Bronchial epithelial cell (primary cell): ENCODE measurements at places on chromosomes 12 and 14.

DNA sequence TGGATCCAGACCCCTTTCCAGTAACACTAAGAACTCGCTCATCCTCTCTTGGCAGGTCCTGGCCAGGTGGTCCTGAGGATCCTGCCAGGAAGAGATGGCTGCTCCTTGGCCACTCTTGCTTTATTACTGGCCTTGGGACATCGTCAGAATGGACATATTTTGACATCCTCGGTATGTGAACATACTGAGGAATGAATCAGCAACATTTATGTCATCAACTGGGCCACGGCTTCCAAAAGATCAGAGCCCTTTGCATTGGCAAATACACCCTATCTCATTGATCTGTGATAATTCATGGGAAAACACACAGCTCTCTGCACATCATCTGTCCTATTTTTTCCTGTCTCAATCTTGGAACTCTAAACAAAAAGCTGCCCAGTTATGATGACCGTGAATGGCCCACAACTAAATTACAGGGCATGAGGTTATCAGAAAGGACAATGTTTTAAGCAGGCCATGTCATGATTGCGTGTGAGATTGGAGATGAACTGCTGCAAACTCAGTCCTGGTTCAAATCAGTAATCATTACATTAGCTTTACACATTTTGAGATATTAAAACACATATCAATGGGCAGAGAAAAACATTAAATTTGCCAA, 1325.8 kb downstream of the AACS start:
- no peak for DNase-seq

- no peak for DNase-seq
Measured at GRCh38 chr14:69625299-69626131, 14.1 kb downstream of the SUSD6 start.

DNA sequence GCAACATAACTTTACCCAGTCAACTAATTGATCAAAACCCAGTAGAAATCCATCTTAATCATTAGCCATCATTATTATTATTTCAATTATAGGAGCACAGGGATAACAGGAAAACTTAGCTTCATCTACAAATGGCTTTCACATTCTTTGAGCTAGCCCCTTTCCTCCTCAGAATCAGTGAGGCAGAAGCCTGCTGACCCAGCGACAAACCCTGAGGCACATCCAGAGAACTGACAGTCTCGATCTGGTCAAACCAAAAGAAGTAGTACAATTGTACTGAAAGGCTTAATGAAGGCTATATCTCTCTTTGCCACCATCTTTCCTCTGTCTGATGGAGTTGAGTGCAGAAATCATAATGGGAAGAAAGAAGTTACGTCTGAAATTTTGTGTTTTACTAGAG, 109.8 kb upstream of the ARID2 start:
- DNase-seq, result no peak

DNA sequence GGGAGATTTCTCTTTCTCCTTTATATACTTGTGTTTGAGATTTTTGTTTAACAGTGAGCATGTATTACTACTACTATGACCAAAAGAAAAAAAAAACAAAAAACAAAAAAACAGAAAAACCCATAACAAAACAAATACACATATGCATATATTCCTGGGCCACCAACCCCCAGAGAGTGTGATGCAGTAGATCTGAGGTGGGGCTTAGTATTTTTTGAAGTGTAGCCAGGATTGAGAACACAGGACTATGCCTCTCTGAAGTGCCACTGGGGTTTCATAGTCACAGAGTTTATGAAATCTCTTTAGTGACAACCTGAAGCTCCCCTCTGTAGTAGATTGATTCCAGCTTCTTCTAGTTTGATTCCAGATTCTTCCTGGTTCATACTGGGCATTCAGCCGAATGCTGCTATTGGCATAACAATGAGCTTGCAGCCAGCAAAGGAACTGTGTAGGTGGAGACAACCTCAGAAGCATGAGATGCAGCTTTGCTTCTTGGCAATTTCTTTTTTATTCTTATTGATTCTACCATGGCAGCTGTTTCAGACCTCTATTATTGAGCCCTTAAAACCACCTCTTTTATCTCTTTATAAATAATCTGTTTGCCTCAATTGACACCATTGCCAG, 15.5 kb upstream of the ANO4 start:
- no peak for DNase-seq

- DNase-seq, result no peak
Measured at GRCh38 chr14:51735851-51736250, 84.1 kb downstream of the FRMD6 start.

DNA sequence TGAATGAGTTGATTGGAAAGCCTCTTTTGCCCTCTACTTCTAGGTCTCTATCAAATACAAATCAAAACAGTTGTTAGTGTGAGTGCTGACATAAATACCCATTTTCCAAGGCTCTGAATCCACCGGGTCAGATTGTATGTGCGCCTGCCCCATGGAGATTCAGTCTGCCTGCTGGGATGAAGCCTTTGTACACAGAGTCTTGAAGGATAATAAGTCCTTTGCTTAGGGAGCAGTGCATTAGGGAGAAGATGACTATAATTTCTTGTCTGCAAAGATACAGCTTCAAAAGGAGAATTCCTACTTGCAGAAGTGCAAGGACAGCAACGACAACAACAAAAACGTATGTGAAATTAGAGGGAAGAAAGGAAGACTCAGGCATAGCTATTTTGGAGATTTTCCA, 90.3 kb upstream of the VRK1 start:
- DNase-seq, result no peak

- DNase-seq, result no peak
Measured at GRCh38 chr14:51978681-51979085, 10.7 kb upstream of the RTRAF start.

DNA sequence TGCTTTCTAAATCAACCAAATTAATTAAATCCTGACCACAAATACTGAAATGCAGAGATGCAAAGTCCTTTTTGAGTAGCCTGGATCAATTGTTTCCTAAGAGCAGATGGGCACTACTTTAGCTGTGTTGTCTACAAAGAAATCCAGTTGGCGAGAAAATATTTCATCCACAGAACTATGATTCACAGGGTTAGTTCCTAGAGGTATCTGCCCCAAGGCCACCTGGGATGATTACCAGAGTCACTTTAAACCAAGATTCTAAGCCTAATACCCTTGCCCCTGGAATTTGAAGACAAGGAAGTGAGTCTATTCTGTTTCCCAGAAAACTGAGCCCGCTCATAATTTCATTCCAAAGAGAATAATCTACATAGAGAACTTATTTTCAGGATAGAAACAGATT, 198.4 kb downstream of the PPM1H start:
- peak; percentile 40 for DNase-seq

DNA sequence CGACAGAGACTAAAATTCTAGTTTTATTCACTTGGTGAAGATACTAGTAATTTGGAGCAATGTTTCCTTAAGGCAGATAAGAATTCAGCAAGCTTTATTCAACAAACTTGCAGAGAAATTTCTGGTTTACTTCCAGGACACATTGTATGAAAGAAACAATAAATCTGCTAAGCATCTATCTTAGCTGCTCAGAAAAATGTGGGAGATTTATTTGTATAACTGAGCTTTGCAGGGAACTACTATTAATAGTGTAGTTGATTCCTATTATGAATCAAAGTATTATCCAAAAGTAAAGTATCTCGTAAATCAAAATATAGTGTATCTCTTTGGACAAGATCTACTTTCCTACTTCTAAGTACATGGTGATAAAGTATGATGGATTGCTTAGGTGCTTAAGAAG, 239.4 kb upstream of the TMTC1 start:
- DNase-seq, result no peak

- peak; percentile 19 for DNase-seq
Measured at GRCh38 chr12:127550271-127550670, 716.7 kb upstream of the TMEM132C start.

- DNase-seq, result no peak
Measured at GRCh38 chr14:50676814-50677516, 8.9 kb upstream of the SAV1 start.

DNA sequence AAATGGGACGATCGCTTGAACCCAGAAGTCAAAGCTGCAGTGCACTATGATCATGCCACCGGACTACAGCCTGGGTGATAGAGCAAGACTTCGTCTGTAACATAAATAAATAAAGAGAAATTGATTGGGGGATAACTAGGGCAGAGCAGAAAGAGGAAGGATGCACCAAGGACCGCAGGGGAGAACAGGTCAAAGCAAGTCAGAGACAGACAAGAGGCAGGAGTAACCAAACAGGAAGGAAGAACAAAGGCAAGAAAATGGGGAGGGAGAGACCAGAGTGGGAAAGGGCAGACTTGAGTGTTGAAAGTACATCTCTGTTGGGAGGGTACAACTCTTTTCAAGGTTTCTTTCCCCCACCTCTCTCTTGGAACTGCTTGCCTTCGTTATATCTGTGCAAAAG, 50.8 kb upstream of the ELK3 start:
- no peak for DNase-seq

DNA sequence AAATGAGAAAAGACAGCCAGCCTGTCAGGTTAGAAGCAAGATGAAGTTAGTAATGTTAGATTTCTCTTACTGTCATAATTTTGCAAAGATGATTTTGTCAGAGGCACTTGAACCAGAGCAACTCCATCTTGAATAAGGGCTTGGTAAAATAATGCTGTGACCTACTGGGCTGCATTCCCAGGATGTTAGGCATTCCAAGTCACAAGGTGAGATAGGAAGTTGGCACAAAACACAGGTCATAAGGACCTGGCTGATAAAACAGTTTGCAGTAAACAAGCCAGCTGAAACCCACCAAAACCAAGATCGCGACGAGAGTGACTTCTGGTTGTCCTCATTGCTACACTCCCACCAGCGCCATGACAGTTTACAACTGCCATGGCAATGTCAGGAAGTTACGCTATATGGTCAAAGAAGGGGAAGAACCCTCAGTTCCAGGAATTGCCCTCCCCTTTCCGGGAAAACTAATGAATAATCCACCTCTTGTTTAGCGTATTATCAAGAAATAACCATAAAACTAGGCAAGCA, 1313.5 kb upstream of the TMEM132C start:
- DNase-seq, result no peak

GRCh38 chr12:67331828-67332227, 62.7 kb downstream of the CAND1 start:
- DNase-seq, result no peak

- no peak for DNase-seq
Measured at GRCh38 chr14:21326972-21327371, 47.1 kb downstream of the RPGRIP1 start.

DNA sequence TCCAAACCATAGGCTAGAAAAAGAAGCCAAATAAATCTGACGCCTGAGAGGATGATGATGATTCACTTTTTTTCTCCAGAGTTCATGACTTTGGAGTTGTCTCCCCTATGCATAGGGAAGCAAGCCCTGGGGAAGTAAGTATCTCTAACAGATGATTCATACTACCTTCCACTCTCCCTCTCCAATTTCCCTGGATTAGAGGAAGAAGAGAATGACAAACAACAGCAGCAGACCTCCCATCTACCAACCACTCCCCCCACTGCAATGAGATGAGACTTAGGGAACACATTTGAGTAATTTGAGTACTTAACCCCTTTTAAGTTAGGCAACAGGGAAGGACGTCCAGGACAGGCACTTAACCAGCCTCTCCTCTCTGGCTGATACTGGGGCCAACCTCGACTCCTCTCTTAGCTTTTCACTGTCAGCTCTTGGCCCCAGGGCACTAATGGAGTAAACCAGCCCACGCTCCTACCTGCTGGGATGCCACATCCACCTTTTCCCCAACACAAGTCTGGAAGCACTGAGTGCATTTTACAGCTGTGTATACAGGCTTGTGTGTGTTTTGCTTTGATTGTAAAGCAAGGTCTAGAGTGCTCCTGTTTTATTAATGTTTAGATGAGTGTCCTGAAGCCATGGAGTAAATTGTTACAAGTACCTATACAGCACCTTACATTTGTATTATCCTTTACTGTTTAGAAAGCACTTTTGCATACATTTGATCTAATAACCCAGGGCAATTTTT, 180.7 kb downstream of the PHLDA1 start:
- peak; percentile 92 for DNase-seq

DNA sequence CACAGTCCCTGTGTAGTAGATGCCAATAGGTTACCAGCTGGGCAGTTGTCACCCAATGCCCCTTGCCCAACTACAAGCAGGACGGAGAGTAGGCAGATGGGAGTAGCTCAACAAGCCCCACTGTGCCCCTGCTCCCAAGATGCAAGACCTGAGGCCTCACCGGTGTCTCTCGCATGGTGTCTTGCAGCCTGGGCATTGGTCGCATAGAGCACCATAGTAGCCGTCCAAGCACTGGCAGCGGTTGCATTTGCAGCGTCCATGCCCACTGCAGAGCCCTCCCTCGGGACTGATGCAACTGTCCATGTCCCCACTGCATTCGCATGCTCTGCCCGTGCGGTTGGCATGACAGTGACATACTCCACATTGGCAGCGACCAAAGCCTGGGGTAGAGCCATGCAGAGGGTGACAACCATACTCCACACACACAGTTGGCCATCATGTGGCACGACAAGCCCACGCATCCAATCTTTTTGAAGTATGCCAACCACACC, 11.9 kb upstream of the CSAD start:
- no peak for DNase-seq

- DNase-seq, result peak; percentile 52
Measured at GRCh38 chr14:74619672-74620131, 7.7 kb upstream of the LTBP2 start.

- no peak for DNase-seq
Measured at GRCh38 chr12:560691-561390, 101.1 kb downstream of the B4GALNT3 start.

GRCh38 chr14:104091927-104092771, 6.6 kb downstream of the ASPG start:
- DNase-seq, result no peak

GRCh38 chr12:38141239-38141638, 175.3 kb upstream of the ALG10B start:
- DNase-seq, result no peak

DNA sequence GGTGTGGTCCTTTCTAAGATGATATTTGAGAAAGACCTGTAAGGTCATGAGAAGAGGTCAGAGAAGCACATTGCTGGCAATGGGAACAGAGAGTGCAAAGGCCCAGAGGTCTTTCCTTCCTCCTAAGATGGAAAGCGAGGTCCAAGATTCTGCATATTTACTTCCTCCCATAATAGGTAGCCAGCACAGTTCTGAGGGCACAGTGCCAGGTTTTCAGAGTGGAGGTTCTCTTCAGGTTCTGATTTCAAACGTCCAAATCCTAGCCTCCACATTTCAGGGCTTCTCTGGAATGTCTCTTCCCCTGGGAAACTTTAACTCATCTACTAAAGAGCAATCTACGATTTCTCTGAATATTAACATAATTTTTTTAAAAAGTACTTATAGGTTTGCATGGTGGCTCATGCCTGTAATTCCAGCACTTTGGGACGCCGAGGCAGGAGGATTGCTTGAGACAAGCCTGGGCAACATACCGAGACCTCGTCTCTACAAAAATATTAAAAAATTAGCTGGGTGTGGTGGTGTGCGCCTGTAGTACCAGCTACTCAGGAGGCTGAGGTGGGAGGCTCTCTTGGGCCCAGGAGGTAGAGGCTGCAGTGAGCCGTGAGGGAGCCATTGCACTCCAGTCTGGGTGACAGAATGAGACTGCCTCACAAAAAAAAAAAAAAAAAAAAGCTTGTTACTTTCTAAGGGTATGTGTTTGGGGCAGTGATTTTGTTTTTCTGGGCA, 526 bp upstream of the MRPL42 start:
- no peak for DNase-seq
